Endodermal cell (in vitro differentiated cells): ENCODE measurements at places on chromosomes 7 and 10. TPM values are rescaled to one million over a fixed set of nuclear protein-coding genes. Genes with fewer than 3 reads are reported as not detected.

DNA sequence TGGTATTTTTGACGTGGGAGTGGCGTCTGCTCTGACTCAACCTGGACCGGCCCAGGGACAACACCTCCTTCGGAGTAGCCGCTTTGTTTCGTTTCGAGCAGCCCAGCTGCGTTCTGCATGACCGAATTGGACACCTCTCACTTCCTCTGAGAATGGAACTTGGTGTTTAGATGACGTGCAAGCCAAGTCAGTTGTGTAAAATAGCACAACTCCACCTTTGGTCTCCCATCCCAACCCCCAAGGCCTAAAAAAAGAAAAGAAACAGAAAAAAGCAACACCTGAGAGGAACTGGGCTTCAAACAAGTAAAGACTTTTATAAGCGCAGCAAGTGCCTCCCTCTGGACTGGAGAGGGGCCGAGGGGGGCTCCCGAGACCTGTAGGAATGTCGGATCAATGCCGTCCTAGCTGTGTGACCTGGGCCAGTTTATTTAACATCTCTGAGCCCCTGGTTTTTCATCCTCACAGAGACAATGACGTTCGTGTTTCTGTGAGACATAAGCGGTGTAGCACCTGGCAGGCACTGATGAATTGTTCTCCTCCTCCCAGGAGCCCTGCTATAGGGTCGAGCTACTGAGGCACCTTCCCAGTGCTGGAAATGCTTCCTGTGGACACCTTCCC lies 52.0 kb upstream of the SMNDC1 start:
- no peak for DNase-seq

Gene CLRN3
- not detected in 2 replicates for total RNA-seq

GRCh38 chr7:47669178-47669891 lies 87.4 kb upstream of the TNS3 start:
- DNase-seq, result no peak

- DNase-seq, result peak; percentile 86
Measured at GRCh38 chr7:44348851-44349781, 23.7 kb upstream of the CAMK2B start.

GRCh38 chr7:26664735-26665416 lies 199.5 kb downstream of the SKAP2 start:
- no peak for DNase-seq

Gene RSPH10B2
- total RNA-seq, result 0.75 to 1.1 TPM in 2 of 3 replicates, not detected in the other
